ENCODE measurements at places on chromosomes 7 and 10.

GRCh38 chr7:16815001-16815400 lies 10.2 kb upstream of the AGR2 start:
- no peak for DNase-seq

DNA sequence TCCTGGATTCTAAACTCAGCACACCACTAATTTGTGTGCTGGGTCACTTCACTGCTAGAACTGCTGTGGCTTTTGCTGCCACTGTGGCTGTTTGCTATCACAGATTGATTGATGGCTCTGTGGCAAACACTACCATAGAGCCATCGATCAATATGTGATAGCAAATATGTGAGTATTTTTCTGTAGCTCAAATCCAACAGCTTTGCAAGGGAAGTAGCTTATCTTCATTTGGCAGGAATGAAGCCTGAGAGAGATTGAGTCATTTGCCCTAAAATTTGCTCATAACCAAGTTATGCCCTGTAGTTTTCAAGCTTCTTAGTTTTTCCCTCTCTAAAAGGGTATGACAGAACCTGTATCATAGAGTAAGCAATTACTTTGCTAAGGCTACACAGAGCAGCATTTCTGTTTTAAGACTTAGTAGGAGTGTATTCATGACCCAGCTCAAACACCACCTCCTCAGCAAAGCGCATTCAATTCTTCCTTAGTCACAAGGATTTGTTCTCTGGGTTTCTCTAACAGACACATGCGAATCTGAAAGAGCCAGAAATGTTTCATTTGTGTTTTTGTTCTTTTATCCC lies 43.1 kb downstream of the MINPP1 start:
- DNase-seq, result no peak

GRCh38 chr10:124174673-124175645 lies 81.6 kb upstream of the CHST15 start:
- DNase-seq, result no peak

DNA sequence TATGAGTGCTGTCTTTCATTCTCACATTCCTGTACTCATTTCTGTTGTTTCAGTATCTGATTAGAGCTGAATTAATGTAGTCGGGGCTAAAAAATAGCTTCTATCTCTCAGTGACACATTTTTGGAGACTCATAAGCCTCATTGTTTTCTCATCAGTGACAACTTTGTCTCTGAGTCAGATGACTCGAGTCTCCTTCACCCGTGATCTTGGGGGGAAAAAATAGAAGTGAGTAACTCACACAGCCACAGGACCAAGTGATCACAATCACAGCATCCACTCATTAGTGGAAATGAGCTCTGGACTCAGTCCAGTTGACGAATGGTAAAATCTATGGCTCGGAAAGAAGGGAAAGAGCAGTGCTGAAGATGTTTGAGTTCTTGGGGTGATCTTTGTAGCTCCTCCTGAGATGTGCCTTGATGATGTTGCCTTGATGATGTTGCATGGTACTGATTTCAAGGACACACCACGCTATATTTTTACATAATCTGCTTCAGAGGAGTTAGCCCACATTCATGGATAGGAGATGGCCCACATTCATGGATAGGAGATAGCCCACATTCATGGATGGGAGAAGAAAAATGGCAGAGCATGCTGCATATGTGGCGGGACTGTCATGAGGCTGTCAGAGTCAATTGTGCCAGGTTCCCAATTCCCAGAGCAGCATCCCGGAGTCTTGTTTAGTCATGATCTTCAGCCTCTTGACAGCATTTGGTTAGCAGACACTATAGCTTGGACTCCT lies 214.7 kb downstream of the CELF2 start:
- no peak for DNase-seq

DNA sequence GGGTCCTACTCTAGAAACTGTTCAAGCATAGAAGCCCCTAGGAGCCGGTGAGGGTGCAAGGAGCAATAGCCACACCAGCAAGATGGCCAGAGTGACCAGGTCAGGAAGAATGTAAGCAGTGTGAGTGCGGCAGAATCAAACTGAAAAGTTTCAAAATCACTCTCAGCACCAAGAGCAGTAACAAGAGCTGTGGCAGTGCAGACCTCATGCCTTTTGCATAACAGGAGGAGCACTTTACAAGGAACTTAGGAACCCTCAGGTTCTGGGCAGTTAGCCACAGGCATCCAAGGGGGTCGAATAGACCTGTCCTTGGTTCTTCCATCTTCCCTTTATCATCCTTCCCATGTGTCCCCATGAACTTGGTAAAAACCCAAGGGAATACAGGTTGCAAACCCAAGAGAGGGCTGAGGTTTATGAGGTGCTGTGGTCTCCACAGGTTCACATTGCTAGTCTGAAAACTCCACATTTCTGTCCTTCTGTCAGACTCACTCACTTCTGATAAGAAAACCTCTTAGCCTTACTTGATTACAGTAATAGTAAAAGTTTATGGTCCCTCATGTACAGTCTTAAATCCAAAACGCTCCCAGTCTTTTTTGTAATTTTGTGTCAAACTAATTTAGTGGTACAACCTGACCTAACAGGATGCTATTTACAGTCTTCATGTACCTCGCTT lies 78.4 kb downstream of the PON1 start:
- DNase-seq, result no peak

Data from stimulated activated CD8-positive, alpha-beta memory T cell treated with anti-CD3 and anti-CD28 coated beads, Interleukin-4, amount 100 ng/mL, for 4 hours (primary cell).